ENCODE measurements at places on chromosomes 5 and 9. TPM values are rescaled to one million over a fixed set of nuclear protein-coding genes. Genes with fewer than 3 reads are reported as not detected.

Gene LHFPL2
- 45.1 TPM for polyA plus RNA-seq

Gene SPINK5
- 1.4 TPM for polyA plus RNA-seq

Gene PRSS3
- 0.45 TPM for polyA plus RNA-seq

Gene AIF1L
- polyA plus RNA-seq, result 46.0 TPM

Gene CORO2A
- polyA plus RNA-seq, result 8.7 TPM

Gene IL7R
- polyA plus RNA-seq, result 10.0 TPM

Gene FAXDC2
- polyA plus RNA-seq, result 55.3 TPM

Gene NAIP
- 52.8 TPM for polyA plus RNA-seq

Gene CHSY3
- 8.6 TPM for polyA plus RNA-seq

Gene ELOVL7
- polyA plus RNA-seq, result 5.4 TPM

Gene LAMC3
- polyA plus RNA-seq, result 12.2 TPM

Gene RBM22
- 78.6 TPM for polyA plus RNA-seq

Gene ARHGEF28
- polyA plus RNA-seq, result 16.4 TPM

Gene KCNV2
- polyA plus RNA-seq, result 0.17 TPM

Measured in left lung (tissue), 14 donors.